ENCODE measurements at places on chromosomes 1 and 21.
A peak's percentile ranks its signal among the peaks of the same experiment; 100 is the strongest.

- H3K27ac ChIP-seq: peak overlapping the region; percentile 96
- peaks cover 59% of the 10 kb centered on the region for H3K4me1 ChIP-seq
- H3K4me3 ChIP-seq: peak overlapping the region; percentile 91
- peak; percentile 71 for DNase-seq
Measured at GRCh38 chr1:2290595-2291510, 62.7 kb downstream of the SKI start.

DNA sequence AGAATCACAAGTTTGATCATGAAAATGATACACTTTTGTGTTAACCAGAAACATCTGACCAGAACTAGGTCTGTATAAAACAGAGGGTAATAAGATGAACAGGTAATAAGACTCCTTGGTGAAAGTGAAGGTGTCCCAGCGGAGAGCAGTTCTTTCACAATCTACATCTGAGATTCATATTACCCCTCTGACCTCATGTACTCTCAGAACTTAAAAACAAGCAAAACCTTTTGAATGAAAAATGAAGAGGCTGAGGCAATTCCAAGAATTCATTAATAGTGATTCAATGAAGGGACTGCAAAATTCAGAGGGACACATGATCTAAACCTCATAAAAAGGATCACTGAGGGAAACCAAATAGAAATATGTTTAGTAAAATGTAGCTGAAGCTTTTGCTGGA, 10.9 kb upstream of the MPZL1 start:
- H3K36me3 ChIP-seq: peaks cover 5% of the 10 kb centered on the region
- H3K27ac ChIP-seq: no peak overlapping the region
- no peak for DNase-seq
- peaks cover 30% of the 10 kb centered on the region for H3K4me1 ChIP-seq
- H3K27me3 ChIP-seq: no peaks in the 10 kb centered on the region

DNA sequence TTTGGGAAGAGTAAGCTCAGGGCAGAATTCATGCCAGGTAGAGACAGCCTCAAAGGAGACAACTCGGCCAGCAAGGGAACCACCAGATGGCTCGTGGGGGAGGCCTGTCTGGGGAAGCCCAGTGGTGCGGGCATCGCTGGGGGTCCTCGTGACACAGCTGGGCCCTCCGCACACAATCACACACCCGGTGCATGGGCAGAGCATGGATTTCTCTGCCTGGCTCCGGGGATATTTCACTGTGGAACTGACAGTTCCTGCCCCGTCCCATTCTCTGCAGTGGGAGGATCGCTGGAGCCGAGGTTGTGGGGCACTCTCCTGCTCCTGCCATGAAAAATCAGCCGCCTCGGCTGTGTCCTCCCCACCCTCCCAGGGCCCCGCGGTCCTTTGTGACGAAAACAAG, 108.0 kb downstream of the CRYAA start:
- H3K27me3 ChIP-seq: peaks cover 29% of the 10 kb centered on the region
- H3K27ac ChIP-seq: no peak overlapping the region

- peaks cover 4% of the 10 kb centered on the region for H3K27me3 ChIP-seq
- peak overlapping the region; percentile 96 for H3K27ac ChIP-seq
- peaks cover 32% of the 10 kb centered on the region for H3K4me1 ChIP-seq
- H3K4me3 ChIP-seq: no peak overlapping the region
- DNase-seq: no peak
Measured at GRCh38 chr1:233295975-233296322, 424 bp upstream of the PCNX2 start.

DNA sequence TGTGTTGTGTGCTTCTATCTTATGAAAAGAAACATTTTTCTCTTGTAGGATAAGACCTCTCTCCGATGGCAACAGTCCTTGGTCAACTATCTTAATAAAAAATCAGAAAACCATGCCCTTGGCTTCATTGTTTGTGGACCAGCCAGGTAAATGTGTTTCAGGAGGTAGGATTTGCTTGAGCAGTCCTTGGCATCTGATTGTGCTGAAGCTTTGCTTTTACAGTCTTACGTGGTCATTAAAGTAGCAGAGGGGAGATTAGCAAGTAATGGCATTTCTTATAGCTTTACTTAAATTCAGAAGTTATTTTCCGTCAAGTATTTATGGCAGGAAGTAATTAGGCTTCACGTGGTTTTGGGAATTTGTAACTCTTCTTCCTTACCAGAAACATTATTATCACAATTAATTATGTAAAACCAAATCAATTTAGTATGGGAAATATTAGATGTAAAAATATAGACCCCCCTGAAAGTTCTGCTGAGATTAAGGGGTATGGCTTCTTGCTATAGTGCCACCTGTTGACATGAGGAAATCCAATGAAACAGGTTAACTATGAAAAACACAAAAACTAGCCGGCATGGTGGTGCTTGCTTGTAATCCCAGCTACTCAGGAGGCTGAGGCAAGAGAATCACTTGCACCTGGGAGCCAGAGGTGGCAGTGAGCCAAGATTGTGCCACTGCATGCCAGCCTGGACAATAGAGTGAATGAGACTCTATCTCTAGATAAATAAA, 49.0 kb downstream of the MAP3K21 start:
- no peaks in the 10 kb centered on the region for H3K36me3 ChIP-seq
- no peaks in the 10 kb centered on the region for H3K27me3 ChIP-seq

DNA sequence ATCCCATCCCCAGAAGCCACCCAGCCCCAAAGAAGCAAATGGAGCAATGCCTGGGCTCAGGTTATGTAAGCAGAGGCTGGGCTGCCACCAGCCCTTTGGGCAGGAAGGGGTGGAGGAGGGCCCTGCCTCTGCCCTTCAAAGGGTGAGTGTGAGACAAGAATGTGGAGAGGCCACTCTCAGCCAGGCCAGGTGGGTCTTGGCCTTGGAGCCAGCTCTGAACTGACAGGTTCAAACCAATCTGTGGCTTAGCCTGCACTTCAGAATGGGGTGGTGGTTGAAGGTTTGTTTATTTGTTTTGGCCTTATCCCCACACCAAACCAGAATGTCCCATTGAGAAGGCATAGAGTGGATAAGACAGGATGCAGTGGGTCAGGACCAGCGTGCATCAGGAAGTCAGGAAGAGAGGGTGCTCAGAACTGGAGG, 29.8 kb downstream of the C1orf116 start:
- H3K27me3 ChIP-seq: peaks cover 33% of the 10 kb centered on the region
- no peak overlapping the region for H3K4me3 ChIP-seq
- H3K36me3 ChIP-seq: peaks cover 3% of the 10 kb centered on the region
- H3K4me1 ChIP-seq: peaks cover 14% of the 10 kb centered on the region
- DNase-seq: no peak

DNA sequence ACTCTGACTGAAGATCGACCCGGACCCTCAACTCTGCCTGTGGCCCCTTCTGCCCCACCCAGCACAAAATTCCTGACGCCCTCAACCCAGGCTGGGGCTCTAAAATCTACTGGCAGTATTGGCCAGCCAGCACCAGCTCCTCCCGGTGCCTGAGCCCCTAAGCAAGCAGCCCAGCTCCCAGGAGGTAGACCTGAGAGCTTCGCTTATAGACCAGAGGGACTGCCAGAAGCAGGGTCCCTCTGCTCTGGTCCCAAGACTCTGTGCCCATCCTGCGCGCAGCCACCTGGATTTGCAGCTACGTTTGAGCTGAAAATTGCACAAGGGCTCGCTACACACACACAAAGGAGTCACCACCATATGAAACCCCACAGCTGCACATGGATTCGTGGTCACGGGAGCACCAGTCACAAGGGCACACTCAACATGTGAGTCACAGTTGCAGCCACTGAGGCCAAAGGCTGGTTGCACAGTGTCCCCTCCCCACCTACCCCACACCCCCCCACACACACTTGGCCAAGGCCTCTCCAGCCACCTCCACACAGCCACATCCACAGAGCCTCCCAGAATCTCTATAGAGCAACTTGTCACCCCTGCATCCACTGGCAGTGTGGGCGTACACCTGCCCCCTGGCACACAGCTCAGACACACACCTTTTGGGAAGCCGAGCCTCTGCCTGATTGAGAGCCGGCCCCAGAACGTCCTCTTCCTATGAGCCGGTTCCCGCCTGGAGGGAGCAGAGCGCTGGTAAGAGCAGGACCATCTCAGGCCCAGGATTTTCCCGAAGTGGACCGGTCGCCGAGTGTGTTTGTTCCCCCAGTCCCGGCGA, 1.1 kb upstream of the DMBX1 start:
- H3K36me3 ChIP-seq: peaks cover 12% of the 10 kb centered on the region
- no peak for DNase-seq
- peak overlapping the region; percentile 91 for H3K4me3 ChIP-seq
- H3K27ac ChIP-seq: no peak overlapping the region
- peaks cover 88% of the 10 kb centered on the region for H3K27me3 ChIP-seq

- no peak overlapping the region for H3K27ac ChIP-seq
- H3K27me3 ChIP-seq: no peaks in the 10 kb centered on the region
- no peak for DNase-seq
- peaks cover 3% of the 10 kb centered on the region for H3K36me3 ChIP-seq
Measured at GRCh38 chr1:116482490-116482889, 88.3 kb downstream of the CD58 start.

DNA sequence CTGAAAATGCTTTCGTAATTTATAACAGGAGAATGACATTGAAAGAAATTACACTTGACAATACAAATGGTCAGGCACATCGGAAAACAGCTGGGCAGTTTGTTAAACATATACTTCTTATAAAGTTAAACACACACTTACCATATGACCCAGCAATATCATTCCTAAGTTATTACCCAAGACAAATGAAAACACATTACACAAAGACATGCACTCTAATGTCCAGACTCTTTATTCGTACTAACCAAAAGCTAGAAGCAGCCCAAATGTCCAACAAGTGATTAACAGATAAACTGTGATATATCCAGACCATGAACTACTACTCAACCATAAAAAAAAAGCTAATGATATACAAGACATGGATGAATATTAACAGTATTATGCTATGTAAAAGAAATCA, 8.5 kb downstream of the AKT3 start:
- H3K36me3 ChIP-seq: no peaks in the 10 kb centered on the region
- no peak overlapping the region for H3K4me3 ChIP-seq
- H3K27ac ChIP-seq: peak overlapping the region; percentile 83
- no peaks in the 10 kb centered on the region for H3K27me3 ChIP-seq
- DNase-seq: no peak

DNA sequence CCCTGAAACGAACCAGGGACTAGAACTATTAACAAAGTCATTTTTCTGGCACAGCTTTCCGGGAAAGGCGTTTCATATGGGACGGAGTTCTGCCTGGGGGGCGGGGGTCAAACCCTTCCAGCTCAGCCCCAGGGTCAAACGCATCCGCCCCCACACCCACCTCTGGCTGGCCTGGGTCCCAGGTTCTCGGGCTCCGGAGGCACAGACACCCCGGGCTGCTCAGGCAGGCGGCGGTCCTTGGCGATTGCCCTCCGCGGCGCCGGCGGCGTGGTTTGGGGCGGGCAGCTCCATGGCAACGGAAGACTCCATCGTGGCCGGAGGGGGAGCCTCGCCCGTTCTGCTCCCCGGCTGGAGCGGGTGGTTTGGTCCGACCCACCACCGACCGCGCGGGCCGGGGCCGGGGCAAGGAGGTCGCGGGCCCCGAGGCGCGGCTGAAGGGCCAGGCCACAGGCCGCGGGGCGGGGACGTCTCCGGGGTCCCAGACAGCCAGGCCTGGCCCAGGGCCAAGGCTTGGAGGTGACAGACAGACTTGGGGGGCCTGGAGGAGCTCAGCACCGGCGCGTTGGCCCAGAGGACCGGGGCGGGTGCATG, at the start of gene CFAP74:
TSS of gene CFAP74 (minus strand) at position 246 of the 591 bp plus-strand sequence. CDS start 12,830 bp downstream, outside the sequence.
- no peak within 1 kb of the TSS for H3K27ac ChIP-seq
- H3K36me3 ChIP-seq: no peaks in the 10 kb centered on the region
- no peak for DNase-seq

DNA sequence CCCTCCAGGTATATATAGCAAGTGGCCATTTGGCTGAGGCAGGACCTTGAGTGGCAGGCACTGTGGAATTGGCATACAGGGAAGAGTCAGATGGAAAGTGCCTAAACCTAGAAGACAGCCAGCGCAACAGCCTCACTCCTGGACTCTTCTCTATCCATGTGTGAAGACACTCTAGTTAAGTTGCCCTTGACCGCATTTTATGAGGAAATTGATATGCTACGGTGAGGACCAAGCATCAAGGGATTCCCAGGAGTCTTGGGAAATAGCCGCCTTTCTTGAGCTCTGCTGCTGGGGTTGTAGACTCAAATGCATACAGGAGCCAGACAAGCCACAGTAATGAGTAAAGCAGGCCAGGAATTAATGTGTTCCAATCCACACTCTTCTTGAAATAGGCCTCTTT, 145.9 kb upstream of the KAZN start:
- DNase-seq: no peak
- peaks cover 19% of the 10 kb centered on the region for H3K27me3 ChIP-seq
- H3K36me3 ChIP-seq: no peaks in the 10 kb centered on the region
- no peaks in the 10 kb centered on the region for H3K4me1 ChIP-seq
- no peak overlapping the region for H3K4me3 ChIP-seq

- H3K27me3 ChIP-seq: no peaks in the 10 kb centered on the region
- DNase-seq: no peak
- no peak overlapping the region for H3K4me3 ChIP-seq
- no peak overlapping the region for H3K27ac ChIP-seq
- H3K4me1 ChIP-seq: peaks cover 2% of the 10 kb centered on the region
Measured at GRCh38 chr1:205128050-205128449, 6.3 kb upstream of the RBBP5 start.

GRCh38 chr1:10121688-10122087, 88.7 kb upstream of the KIF1B start:
- DNase-seq: no peak
- no peak overlapping the region for H3K4me3 ChIP-seq
- H3K4me1 ChIP-seq: peaks cover 2% of the 10 kb centered on the region
- no peaks in the 10 kb centered on the region for H3K36me3 ChIP-seq
- no peak overlapping the region for H3K27ac ChIP-seq

DNA sequence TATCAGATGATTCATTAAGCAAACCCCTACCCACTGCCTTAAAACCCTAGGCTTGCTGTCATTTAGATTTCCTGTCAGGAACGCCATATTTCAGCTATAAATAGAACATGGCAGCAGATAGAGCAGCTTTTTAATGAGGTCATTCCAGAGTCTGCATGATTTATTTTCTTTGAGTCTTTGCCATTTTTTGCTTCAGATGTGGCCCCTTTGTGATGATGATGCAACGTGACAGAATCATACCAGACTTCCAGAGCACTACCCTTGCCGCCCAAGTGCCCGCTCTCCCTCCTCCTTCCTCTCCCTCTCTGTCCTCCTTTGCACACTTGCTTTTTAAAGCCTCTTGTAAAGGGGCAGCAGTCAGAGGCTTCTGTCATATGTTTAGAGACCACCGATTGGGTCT, 55.5 kb upstream of the TRIM67 start:
- no peak for DNase-seq
- H3K4me1 ChIP-seq: peaks cover 17% of the 10 kb centered on the region
- no peak overlapping the region for H3K27ac ChIP-seq

GRCh38 chr1:47995306-47996050, 1.7 kb downstream of the TRABD2B start:
- peak overlapping the region; percentile 82 for H3K4me3 ChIP-seq
- DNase-seq: no peak
- H3K27me3 ChIP-seq: peaks cover 78% of the 10 kb centered on the region
- H3K36me3 ChIP-seq: peaks cover 6% of the 10 kb centered on the region

GRCh38 chr1:40039245-40039756, 1.2 kb upstream of the CAP1 start:
- no peaks in the 10 kb centered on the region for H3K27me3 ChIP-seq
- H3K27ac ChIP-seq: peak overlapping the region; percentile 97
- DNase-seq: no peak
- peaks cover 15% of the 10 kb centered on the region for H3K36me3 ChIP-seq
